ENCODE measurements at places on chromosomes 2 and 18. TPM values are rescaled to one million over a fixed set of nuclear protein-coding genes. Genes with fewer than 3 reads are reported as not detected.

The LIMS1 gene
- 73.7 TPM for total RNA-seq

The RFTN2 gene
- 25.6 TPM for total RNA-seq

The ITGB6 gene
- total RNA-seq, result 0.06 TPM

The TMEM17 gene
- 2.2 TPM for total RNA-seq

The ACMSD gene
- total RNA-seq, result not detected

The PUM2 gene
- total RNA-seq, result 34.6 TPM

The ADGRF3 gene
- 0.26 TPM for total RNA-seq

The UGT1A10 gene
- total RNA-seq, result not detected

The ERFE gene
- 0.92 TPM for total RNA-seq

The EVX2 gene
- total RNA-seq, result not detected

The TLX2 gene
- total RNA-seq, result 0.06 TPM

The ALPG gene
- total RNA-seq, result not detected

The NOTO gene
- total RNA-seq, result not detected

The UPP2 gene
- not detected for total RNA-seq

The CFAP65 gene
- not detected for total RNA-seq

The ALLC gene
- not detected for total RNA-seq

The SKOR2 gene
- not detected for total RNA-seq

The C2orf15 gene
- not detected for total RNA-seq

The ROCK2 gene
- 63.7 TPM for total RNA-seq

All from aortic smooth muscle cell (primary cell).